Omental fat pad (tissue), 4 donors: ENCODE measurements at places on chromosomes 6 and 20.

DNA sequence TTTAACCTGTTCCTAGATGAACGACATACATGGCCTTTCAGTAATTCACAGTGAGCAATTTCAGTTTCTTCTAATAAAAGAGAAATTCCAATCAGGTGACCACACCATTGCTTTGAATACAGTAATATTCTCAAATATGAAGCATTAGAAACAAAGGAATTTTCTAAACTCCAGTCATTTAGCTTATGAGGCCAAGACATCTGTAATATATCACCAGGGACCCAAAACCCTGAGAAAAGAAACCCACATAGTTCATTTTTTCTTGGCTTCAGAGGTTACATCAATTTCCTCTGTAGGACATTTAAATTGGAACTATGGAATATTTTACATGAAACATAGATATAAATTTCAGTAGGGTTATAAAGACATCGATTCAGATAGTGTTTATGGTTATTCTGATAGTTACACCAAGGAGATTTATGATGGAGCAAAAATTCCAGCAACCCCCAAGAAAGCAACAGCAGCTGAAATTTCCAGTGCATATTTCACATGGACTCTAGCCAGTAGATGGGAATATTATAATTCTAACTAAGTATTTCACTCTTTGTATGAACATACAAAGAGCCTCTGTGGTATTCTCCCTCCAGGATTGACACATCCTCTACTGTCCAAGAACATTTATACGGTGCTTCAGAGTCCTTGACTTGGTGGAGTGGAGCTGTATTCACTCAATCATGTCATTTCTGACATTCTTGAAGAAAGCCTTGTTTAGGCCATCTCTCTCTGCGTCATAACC is 82.9 kb downstream of the ADGRG6 start:
- DNase-seq: no peak

DNA sequence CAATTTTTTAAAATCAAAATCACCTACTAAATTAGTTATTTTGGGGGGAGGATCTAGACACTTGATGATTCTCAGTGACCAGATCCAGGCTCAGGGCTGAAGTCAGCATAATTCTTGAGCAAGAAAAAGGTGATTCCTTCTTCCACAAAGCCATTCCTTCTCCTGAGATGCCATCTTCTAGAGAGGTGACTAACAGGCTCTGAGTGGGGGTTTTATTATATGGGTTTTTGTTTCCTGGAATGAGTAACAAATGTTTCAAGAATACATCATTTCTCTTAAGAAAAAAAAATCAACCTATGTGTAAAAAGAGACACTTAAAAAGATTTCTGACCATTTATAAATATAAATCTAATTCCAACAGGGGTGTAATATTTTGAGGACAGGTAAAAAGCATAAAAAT is 154.3 kb downstream of the NFATC2 start:
- no peak for DNase-seq

DNA sequence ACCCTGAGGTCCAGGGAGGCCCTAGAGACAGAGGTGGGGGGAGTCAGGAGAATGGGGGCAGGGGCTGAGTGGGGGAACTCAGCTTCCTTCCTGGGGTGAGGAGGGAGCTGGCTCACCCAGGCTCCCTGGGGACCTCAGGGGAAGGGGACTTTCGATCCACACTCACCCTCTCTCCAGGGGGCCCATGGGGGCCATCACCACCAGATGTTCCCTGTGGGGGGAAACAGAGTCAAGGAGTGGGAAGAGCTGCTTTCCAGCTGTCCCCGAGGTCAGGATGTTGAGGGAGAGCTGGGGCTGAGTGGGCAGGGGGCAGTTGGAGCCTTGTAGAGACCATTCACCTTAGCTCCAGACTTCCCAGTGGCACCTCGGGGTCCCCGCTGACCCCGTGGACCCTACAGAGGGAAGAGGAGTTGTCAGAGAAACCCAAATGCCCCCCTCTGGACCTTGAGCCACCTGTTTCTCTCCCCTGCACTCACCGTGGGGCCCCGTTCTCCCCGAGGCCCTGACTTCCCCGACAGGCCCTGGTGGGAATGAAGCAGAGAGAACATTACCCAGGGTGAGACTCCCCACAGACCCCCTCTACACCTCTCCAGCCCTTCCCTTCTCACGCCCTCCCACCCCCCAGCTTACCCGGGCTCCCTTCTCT is 18.6 kb downstream of the COL11A2 start:
- no peak for DNase-seq

GRCh38 chr20:54017846-54018245 is 52.5 kb downstream of the BCAS1 start:
- no peak for DNase-seq

DNA sequence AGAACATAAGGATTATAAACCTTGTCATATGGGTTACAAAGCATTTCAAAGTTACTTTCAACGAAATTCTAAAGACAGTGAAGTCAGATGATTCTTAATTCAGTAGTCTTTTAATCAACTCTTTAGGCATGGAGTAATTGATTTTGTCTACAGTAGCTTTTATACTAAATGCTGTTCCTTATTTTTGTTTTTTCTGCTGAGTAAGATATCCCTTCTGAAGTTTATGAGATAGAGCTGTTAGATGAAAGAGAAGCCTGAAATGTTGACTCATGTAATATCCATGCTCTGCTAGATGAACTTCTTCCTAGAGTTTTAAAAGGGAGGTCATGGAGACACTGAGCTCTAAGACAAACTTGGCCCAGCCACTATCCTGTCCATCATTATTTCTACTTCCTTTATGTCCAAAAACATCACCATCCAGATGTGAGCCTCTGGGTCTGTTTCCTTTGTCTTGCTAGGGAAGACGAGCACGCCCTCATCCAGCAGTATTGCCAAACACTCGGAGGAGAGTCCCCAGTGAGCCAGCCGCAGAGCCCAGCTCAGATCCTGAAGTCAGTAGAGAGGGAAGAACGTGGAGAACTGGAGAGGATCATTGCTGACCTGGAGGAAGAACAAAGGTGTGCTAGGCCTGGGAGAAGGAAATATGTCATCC is 550.3 kb downstream of the UTRN start:
- DNase-seq: no peak

DNA sequence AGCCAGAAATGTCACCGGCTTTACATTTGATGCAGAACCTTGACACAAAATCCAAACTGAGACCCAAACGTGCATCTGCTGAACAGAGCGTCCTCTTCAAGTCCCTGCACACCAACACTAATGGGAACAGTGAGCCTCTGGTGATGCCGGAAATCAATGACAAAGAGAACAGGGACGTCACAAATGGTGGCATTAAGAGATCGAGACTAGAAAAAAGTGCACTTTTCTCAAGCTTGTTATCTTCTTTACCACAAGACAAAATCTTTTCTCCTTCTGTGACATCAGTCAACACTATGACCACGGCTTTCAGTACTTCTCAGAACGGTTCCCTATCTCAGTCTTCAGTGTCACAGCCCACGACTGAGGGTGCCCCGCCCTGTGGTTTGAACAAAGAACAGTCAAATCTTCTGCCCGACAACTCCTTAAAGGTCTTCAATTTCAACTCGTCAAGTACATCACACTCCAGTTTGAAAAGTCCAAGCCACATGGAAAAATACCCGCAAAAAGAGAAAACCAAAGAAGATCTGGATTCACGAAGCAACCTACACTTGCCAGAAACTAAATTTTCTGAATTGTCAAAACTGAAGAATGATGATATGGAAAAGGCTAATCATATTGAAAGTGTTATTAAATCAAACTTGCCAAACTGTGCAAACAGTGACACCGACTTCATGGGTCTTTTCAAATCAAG is 108.4 kb downstream of the RTN4IP1 start:
- DNase-seq: no peak

GRCh38 chr6:19035461-19036195 is 648.5 kb downstream of the RNF144B start:
- DNase-seq: no peak

DNA sequence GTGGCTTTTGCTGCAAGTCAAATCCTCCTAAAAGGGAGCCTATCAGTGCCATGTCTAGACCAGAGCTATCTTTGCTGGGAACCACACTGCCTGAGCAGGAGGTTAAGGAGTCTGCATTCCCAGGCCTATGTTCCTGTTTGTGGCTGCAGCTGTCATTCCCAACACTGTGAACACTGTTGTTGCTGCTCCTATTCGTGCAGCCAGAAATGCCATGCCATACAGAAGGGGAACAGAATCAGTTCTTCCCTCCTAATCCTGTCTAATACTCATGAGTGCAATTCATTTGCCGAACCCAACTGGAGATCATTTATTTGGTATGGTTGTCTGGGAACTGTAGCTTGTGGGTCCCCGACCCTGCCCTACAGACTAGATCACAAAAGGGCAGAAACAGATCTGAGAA is 406.5 kb upstream of the GJE1 start:
- no peak for DNase-seq

DNA sequence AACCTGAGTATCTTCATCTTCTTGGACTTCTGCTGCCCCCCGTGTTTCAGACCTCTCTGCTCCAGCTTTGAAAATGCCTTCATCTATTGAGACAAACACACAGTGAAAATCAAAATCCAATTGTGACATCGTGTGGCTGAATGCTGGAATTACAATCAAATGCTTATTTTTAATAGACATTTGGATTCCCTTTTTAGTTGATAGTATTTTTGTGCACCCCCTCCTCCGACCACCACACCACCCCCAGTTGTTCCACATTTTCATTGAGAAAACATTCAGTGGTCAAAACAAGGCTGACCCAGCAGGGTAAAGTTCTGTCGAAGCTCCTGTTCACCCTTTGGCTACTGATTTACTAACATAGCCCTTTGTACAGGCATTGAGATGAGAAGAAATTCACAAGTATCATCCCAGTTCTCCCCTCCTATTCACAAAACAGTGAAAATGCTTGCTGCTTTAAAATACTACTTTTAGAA is 79.0 kb downstream of the NRSN1 start:
- DNase-seq: no peak

GRCh38 chr20:48230216-48230615 is 444.9 kb upstream of the SULF2 start:
- no peak for DNase-seq

DNA sequence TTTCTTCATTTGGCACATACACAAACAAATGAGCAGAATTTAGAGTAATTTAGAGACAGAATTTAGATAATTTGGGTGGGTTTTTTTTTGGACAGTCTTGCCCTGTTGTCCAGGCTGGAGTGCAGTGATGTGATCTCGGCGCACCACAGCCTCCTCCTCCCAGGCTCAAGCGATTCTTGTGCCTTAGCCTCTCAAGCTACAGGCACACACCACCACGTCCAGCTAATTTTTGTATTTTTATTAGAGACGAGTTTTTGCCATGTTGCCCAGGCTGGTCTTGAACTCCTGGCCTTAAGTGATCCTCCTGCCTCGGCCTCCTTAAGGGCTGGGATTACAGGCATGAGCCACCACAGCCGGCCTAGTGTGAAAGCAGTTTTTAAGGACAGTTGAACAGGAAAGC is 127.8 kb downstream of the MTHFD1L start:
- no peak for DNase-seq

DNA sequence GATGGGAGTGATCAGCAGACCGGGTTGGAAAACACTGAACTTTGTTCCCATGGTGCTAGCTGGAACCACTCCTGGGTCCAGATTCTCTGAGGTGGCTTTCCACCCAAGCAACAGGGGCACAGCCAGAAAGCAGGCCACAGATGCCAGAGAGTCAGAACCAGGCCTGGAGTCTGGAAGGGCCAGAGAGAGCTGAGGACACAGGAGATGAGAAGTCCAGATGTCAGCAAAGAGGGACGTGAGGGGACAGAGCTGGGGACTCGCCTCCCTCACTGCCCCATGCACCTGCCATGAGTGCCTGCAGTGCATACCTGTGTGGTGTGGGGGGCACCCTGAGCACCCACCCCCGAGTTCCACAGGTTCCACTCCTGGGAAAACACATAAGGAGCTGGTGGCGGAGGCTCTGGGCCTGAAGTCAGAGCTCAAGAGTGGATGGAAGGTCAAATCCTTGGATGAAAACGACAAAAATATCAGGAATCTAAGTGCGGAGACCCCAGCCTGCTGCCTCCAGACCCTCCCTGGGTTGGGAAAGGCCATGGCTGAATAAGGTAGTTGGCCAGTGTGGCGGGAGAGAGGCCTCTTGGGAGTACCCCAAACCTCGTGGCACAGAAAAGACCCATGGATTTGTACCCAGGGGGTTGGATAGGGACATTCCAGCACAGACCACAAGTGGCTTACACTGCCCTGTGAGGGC is 224.2 kb downstream of the SYNDIG1 start:
- DNase-seq: no peak

DNA sequence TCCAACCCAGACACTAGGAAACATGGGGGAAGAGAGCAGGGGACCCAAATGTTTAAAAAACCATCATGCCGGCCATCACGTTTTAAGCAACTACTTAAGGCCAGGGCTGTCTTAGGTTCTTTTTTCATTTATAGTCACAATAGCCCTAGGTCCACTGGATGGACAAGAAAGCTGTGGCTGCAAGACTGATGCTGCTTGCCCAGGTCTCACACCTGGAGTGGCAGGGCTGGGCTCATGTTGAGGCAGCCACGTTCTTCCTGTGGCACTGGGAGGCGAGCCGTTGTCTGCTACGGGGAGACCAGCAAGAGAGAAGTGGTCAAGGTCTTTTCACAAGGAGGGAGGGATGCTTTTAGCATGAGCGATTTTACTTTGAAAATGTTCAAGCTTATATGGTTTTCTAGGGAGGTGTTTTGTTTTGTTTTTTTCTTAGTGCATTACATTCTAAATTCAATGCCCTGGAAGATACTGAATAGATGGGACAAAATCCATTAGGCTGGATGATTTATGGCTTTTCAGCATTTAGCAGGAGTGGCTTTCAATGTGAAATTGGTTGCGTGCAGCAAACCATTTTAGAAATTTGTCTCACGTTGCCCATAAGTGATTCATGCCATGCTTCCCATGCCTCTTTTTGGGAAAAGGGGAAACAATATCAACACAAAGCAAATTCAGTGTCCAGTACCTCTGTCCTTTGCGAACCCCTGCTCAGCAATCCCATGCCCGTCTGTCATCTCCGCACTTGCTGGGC is 106.6 kb upstream of the SNX9 start:
- DNase-seq: no peak

DNA sequence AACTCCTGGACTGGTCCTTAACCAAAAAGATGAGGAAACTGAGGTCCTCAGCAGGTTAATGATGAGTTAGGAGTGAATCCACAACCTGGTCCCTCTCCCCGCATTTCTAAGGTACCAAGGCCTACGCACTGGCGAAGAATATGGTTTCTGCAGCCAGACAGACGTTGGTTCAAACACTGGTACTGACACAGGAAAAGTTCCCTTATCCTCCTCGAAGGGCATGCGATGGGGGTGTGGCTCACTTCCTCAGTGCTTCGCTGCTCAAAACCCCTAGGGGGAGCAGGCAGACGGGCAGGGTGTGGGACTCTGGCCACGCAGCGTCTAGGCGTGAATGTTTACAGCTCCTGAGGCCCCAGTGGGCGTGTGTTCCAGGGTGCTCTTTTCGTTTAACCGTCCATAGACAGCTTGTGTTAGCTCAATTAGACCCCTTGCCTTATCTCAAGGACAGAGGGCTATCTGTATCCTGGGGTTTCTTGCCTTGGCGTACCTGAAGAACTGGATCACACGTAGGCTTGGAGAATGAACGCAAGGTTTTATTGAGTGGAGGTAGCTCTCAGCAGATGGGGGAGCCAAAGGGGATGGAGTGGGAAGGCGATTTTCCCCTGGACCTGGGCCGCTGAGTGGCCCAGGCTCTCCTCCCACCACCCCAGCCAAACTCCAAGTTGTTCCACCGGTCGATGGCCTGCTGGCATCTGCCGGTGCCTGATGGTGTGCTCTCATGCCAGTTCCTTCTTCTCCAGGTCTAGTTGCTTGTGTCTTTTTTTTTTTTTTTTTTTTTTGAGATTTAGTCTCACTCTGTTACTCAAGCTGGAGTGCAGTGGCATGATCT is 31.8 kb upstream of the PTPN1 start:
- DNase-seq: no peak

- DNase-seq: no peak
These were observed 53.1 kb downstream of the MAP3K7 start for GRCh38 chr6:90533615-90534336.

- no peak for DNase-seq
These were observed 43.4 kb upstream of the ATXN1 start for GRCh38 chr6:16804546-16805242.
